ENCODE measurements at places on chromosomes 1 and 21. TPM values are rescaled to one million over a fixed set of nuclear protein-coding genes. Genes with fewer than 3 reads are reported as not detected.

DNA sequence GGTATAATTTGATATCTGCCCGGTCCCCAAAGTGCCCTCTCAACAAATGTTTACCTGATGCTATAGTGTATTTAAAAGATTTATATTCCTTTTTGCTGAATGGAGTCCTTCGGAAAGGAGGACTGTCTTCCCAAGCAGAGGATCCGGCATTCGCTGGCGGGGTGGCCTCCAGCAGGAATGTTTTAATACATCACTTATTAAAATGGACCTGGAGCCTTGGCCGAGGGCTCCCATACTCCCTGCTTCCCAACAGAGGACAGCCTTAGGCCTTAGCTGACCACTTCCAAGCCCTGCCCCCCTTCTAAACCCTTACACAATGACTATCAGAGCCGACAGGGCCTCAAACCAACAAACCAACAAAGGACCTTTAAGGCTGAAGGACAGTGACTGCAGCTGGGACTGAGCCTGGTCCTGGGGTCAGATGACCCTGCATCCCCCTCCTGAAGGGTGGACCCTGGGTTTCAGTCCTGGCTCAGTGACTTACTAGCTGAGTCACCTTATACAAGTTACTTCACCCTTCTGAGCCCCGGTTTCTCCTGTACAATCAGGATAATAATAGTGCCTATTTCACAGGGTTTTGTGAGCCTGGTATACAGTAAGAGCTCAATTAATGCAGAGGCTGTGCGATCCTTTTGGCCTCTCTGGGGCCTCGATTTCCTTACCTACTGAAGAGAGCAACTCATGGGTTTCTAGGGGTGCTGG lies 5.6 kb downstream of the CAMK2N1 start:
- no peak for DNase-seq
- H3K4me3 ChIP-seq: no peak overlapping the region
- peaks cover 8% of the 10 kb centered on the region for H3K4me1 ChIP-seq

GRCh38 chr1:116952738-116953275 lies 43.1 kb downstream of the PTGFRN start:
- H3K4me1 ChIP-seq: peaks cover 81% of the 10 kb centered on the region
- peaks cover 28% of the 10 kb centered on the region for H3K36me3 ChIP-seq
- H3K27ac ChIP-seq: no peak overlapping the region
- DNase-seq: no peak
- no peaks in the 10 kb centered on the region for H3K27me3 ChIP-seq

- no peaks in the 10 kb centered on the region for H3K36me3 ChIP-seq
- H3K4me3 ChIP-seq: no peak overlapping the region
- no peak overlapping the region for H3K27ac ChIP-seq
- H3K27me3 ChIP-seq: peaks cover 70% of the 10 kb centered on the region
- peaks cover 60% of the 10 kb centered on the region for H3K4me1 ChIP-seq
These were observed 3.5 kb upstream of the DMRTA2 start for GRCh38 chr1:50426702-50427085.

The COL6A1 gene
- total RNA-seq: 71.9 TPM

DNA sequence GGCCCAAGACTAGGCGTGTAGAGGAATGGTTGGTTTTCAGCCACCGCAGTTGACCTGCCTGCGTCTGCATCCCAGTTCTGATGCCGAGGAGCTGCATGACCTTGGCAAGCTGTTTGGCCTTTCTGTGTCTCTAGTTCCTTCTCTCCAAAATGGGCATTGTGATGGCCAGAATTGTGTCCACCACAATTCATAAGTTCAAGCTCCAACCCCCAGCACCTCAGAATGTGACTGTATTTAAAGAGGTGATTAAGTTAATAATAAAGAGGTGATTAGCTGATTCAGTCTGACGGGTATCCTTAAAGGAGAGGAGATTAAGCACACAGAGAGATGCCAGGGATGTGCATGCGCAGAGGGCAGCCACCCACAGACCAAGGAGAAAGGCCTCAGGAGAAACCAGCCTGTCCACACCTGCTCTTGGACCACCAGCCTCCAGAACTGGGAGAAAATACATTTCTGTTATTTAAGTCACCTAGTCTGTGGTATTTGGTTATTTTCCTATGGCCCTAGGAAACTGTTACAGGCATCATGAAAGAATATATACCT lies 28.5 kb downstream of the MAB21L3 start:
- no peaks in the 10 kb centered on the region for H3K36me3 ChIP-seq
- H3K27ac ChIP-seq: no peak overlapping the region
- no peaks in the 10 kb centered on the region for H3K27me3 ChIP-seq
- no peak for DNase-seq
- peaks cover 7% of the 10 kb centered on the region for H3K4me1 ChIP-seq

- no peaks in the 10 kb centered on the region for H3K36me3 ChIP-seq
- H3K4me3 ChIP-seq: no peak overlapping the region
- no peak overlapping the region for H3K27ac ChIP-seq
- DNase-seq: no peak
- no peaks in the 10 kb centered on the region for H3K4me1 ChIP-seq
- H3K27me3 ChIP-seq: no peaks in the 10 kb centered on the region
These were observed 42.8 kb downstream of the TYW3 start for GRCh38 chr1:74775735-74776134.

- no peak overlapping the region for H3K4me3 ChIP-seq
- DNase-seq: no peak
- H3K27me3 ChIP-seq: peaks cover 8% of the 10 kb centered on the region
- H3K27ac ChIP-seq: no peak overlapping the region
- H3K36me3 ChIP-seq: no peaks in the 10 kb centered on the region
- no peaks in the 10 kb centered on the region for H3K4me1 ChIP-seq
These were observed 42.5 kb downstream of the UTP25 start for GRCh38 chr1:209870151-209870831.

DNA sequence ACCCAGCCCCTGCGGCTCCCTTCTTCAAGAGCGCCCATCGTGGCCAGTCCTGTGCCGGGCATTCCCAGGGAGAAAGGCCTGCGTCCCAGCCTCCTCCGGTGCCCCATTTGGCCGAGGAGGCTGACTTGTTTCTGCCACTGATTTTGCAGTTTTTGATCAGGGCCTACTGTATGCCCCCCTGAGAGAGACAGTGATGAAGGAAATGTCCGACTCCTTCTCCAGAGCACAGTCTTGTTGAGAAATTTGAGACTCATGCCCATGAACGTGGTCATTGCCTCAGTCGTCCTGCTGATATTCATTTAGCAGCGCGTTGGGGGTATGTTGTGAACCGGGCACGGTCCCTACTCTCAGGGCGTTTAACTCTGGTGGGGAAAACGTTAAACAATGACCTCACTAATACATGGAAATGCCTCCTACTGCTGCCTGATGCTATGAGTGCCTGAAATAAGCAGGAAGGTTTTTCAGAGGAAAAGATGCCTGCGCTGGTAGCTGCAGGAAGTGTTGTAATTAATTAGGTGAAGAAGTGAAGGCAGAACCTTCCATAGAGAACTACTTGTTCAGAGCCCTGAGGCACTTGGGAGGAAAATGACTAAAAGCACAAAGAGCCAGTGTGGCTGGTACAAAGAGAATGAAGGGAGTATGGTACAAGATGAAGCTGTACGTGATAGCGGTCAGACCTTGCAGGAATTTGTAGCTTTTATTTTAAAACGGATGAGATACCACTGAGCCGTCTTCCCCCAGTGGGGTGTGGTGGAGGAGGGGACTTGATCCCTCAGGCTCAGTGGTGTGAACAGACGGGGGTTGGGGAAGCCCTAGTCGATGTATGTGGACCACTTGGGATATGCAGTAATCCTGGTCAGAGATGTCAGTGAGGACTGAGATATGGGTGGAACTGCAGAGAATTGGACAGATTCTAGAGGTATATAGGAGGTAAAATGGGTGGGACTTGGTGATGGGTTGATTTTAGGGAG lies 730 bp downstream of the ZCCHC17 start:
- H3K27me3 ChIP-seq: no peaks in the 10 kb centered on the region
- no peak for DNase-seq
- peaks cover 5% of the 10 kb centered on the region for H3K36me3 ChIP-seq
- peak overlapping the region; percentile 57 for H3K4me3 ChIP-seq
- no peaks in the 10 kb centered on the region for H3K4me1 ChIP-seq
- H3K27ac ChIP-seq: peak overlapping the region; percentile 86

DNA sequence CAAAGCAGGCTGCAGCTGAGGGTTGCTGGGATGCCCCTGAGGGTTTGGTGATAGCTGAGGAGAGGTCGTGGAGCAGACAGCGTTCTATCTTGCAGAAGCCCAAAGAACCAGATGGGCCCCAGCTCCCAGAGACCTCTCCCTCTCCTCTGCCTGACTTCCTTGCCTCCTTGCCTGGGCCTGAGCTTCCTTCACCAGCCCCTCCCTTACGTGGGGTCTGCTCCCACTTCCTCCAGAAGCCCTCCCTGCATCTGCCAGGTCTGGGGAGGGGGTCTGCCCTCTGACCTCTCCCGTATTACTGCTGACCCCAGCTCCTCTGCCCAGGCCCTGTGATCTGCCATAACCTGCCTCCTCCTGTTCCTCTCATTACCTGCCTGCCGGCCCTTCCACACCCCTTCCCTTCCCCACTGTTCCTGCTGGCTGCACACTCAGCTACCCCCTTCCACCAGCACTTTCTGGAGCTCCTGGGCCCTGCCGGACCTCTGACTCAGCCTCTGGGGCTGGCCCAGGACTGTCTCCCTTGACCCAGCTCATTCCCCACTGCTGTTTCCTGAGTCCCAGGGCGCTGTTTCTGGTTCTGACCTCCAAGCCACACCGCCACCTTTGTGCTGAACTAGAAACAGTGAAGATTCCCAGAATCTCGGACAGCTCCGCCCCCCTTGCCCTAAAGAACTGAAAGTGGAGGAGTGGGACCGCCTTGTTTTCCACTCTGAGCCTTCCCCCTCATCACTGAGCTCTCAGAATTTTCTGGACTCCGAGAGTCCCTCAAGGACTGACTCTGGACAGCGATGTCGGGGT lies 237.7 kb upstream of the C1orf174 start:
- H3K27me3 ChIP-seq: peaks cover 51% of the 10 kb centered on the region
- no peaks in the 10 kb centered on the region for H3K4me1 ChIP-seq
- no peak overlapping the region for H3K27ac ChIP-seq
- no peak for DNase-seq

The ASPM gene
- total RNA-seq: 0.12 TPM

DNA sequence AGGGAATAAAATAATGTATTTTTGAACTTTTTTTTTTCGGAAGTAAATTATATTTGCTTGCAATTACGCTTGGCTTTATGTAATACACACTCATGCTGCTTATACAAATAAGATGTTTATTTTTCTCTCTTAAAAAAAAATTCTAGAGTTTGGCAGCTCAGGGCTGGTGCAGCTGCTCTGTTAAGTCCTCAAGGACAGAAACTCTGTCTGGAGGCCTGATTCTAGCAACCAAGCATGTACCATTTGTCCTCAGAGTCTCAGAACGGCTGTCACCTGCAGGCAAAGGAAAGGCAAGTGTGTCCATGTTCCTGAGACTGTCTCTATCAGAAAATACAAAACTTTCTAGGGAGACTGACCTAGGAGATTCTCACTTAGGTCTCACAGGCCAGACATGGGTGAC lies 23.2 kb upstream of the CLDN17 start:
- no peaks in the 10 kb centered on the region for H3K27me3 ChIP-seq
- H3K4me3 ChIP-seq: no peak overlapping the region
- H3K27ac ChIP-seq: no peak overlapping the region
- H3K36me3 ChIP-seq: no peaks in the 10 kb centered on the region

GRCh38 chr1:1106510-1107221 lies 9.2 kb downstream of the C1orf159 start:
- H3K36me3 ChIP-seq: no peaks in the 10 kb centered on the region
- H3K27me3 ChIP-seq: no peaks in the 10 kb centered on the region
- no peak for DNase-seq
- H3K27ac ChIP-seq: no peak overlapping the region
- H3K4me3 ChIP-seq: no peak overlapping the region
- H3K4me1 ChIP-seq: no peaks in the 10 kb centered on the region

The SLC45A1 gene
- total RNA-seq: 1.5 TPM

The GUCA2B gene
- total RNA-seq: 0.44 TPM

DNA sequence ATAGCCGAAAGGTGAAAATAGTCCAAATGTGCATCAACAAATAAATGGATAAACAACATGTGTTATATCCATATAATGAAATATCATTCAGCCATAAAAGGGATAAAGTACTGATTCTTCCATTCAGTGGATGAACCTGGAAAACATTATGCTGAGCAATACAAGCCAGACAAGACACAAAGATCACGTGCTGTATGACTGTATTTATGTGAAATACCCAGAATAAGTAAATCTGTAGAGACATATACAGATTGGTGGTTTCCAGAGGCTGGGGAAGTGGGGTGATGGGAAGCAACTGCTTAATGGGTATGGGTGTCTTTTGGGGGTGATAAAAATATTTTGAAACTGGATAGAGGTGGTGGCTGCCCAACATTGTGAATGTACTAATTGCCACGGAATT lies 13.3 kb upstream of the GSTM4 start:
- DNase-seq: no peak
- H3K4me1 ChIP-seq: no peaks in the 10 kb centered on the region
- no peaks in the 10 kb centered on the region for H3K36me3 ChIP-seq
- H3K4me3 ChIP-seq: no peak overlapping the region
- H3K27ac ChIP-seq: no peak overlapping the region
- H3K27me3 ChIP-seq: no peaks in the 10 kb centered on the region

The HYI gene
- 17.4 TPM for total RNA-seq

DNA sequence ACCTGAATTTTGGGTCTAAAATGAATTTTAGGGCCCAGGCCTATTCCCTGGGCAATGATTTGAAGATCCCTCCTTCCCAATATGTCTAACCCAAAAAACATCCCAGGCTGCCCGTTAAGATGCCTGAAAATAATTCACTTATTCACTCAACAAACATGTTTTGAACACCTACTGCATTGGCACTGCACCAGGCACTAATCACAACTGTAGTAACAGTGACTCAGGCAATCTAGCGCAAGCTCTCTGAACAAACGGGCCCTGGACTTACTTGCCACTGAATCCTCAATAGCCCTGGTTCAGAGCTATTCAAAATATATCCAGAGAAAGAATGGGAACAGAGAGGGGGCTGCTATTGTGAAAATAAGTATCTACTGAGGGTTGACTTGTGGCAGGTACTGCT lies 4.2 kb downstream of the CD244 start:
- H3K4me1 ChIP-seq: no peaks in the 10 kb centered on the region
- H3K27me3 ChIP-seq: peaks cover 18% of the 10 kb centered on the region
- H3K36me3 ChIP-seq: no peaks in the 10 kb centered on the region
- H3K4me3 ChIP-seq: no peak overlapping the region

The EPHB2 gene
- 0.52 TPM for total RNA-seq

DNA sequence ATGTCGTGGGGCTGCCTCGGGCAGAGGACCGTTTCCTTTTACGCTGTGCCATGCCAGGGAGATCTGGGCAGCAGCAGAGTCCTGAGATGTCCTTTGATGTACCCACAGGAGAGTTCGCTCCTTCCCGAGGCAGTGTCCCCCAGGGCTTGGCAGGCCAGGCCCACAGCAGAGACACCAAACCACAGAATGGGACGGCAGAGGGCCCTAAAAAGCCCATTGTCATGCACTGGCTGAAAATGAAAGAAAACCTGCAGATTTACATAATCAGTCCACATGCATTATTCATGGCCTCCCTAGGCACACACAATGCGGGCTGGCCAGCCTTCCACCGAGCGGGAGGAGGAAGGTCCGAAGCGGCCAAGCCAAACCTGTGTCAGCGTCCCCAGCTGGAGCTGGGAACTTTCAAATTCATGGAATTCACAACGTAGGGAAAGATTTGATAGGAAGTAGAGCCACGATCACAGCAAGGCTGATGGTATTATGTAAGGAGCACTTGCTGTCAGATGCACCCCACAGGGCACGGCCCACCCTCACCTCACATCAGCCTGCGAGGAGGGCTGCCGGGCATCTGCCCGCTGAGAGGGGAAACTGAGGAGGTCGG lies 25.3 kb upstream of the EFHD2 start:
- no peaks in the 10 kb centered on the region for H3K4me1 ChIP-seq
- no peaks in the 10 kb centered on the region for H3K36me3 ChIP-seq
- H3K27me3 ChIP-seq: peaks cover 33% of the 10 kb centered on the region
- no peak overlapping the region for H3K27ac ChIP-seq
- no peak overlapping the region for H3K4me3 ChIP-seq

All from heart right ventricle (tissue), 16 donors.